ENCODE measurements at places on chromosomes 5 and 9.

DNA sequence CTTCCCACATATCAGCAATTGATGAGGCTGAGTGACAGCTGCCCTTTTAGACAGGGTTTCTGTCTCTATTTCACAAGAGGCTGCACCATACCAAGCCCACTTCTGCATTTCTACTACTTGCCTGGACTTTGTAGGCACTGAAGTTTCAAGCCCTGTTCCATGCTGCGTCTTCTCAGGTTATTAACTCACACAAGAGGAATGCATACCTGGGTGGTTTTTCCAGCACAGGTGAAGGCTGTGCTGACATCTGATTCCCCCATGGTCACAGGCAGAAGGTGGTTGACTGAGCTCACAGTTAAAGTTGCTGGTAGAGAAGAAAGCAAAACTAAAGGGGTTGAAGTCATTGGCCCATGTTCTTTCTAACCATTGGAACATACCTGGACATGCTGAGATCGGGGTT is 86.6 kb downstream of the MAMDC2 start:
- DNase-seq, result peak; percentile 83

DNA sequence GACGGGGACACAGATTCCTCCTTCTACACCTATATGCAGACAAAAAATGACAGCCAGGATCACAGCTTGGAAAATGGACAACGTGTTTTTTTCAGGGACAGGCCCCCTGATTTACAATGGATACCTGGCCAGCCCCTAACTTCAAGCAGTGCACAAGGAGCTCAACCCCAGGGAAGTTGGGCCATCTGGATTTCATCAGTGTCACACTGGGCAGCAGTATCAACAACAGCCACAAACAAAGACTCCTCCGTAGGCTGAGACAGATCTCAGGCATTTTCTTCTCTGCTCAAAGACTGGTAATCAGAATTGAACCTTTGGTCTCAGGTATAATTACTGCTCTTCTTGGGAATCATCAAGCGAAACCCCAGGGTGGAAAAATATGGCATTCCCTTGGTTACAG is 374.0 kb downstream of the ZNF608 start:
- no peak for DNase-seq

DNA sequence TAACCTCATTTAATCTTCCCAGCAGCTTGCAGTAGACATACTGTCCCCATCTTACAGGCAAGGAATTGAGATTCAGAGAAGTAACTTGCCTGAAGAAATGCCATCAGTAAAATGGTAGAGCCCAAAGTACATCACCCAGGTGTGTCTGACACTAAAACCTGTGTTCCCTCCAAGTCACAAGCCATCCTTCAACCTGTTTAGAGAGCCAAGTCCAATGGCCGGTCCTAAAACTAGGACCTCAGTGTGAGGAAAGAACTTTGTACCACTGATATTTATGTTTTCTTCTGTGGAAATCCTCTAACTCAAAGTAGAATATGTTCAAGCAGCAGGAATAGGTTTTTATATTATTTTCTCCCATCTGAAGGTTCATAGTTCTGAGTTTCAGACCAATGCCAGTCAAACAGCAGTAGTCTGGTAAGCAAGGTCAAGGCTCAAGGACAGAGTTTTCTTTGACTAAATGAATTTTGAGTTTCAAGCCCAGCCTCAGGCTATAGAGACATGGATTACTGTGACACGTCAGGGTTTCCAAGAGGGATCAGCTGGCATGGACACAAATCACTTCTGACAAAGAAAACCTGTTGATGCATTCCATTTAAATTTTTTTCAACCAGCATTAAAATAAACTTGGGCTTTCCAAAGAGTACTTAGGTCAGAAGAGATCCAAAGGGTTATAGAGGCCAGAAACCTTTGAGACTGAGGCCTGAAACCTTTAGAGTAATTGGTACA is 80.9 kb upstream of the PLPP6 start:
- DNase-seq, result no peak

DNA sequence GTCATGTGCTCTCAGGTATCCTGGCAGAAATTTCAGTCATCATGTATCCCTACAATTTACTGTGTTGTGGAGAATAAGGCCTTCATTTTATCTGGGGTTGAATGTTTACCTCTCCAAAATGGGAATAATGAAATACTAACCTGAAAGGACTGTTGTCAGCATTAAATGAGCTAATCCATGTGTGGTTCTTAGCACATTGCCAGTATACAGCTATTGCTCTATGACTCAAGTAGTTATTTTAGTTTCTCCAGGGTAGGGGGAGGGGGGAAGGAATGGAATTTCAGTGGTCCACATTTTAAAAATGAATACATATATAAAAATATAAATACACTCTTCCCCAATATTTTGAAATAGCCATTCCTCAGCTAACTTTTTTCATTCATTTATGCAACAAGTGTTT is 3.5 kb downstream of the PAM start:
- no peak for DNase-seq

- DNase-seq, result no peak
Observed at GRCh38 chr5:114377946-114378345, 16.1 kb downstream of the KCNN2 start.

GRCh38 chr5:150253416-150254208 is 36.0 kb downstream of the CAMK2A start:
- no peak for DNase-seq

DNA sequence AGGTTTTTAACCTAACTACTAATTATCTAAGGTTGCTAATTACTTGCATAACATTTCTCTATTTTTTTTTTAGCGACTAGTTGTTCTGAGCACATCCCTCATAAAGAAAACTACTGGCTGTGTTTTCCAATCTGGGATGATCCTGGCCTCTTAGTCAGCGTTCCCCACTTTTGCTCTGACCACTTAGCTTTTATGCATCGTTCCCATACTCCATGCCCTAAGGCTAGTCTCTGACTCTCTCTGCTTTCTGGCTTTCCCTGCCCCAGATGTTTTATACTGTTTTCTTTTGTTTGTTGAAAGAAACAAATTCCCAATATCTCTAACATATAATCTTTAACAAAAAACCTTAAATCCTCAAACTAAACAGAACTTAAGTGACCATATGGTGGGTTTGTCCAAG is 217.9 kb downstream of the SPATA31D1 start:
- DNase-seq, result no peak

GRCh38 chr5:153960269-153961215 is 78.2 kb downstream of the FAM114A2 start:
- no peak for DNase-seq
